ENCODE measurements at places on chromosomes 1 and 21.

DNA sequence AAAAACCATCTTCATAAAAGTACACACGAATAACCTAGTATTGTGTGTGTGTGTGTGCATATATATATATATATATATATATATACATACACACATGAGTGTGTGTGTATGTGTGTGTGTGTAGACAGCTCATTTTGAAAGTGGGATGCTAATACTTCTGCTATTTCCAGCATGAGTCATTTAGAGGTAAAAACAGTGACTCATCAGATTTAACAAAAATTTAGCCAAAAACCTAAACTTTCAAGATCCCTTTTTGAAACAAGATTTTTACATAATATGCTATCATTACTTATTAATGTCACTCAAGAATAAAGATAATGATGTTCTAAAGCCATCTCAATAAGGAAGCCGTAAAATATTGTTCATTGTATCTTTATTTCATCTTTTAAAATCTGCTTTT lies 35.6 kb upstream of the ADGRL4 start:
- peak; percentile 81 for DNase-seq

DNA sequence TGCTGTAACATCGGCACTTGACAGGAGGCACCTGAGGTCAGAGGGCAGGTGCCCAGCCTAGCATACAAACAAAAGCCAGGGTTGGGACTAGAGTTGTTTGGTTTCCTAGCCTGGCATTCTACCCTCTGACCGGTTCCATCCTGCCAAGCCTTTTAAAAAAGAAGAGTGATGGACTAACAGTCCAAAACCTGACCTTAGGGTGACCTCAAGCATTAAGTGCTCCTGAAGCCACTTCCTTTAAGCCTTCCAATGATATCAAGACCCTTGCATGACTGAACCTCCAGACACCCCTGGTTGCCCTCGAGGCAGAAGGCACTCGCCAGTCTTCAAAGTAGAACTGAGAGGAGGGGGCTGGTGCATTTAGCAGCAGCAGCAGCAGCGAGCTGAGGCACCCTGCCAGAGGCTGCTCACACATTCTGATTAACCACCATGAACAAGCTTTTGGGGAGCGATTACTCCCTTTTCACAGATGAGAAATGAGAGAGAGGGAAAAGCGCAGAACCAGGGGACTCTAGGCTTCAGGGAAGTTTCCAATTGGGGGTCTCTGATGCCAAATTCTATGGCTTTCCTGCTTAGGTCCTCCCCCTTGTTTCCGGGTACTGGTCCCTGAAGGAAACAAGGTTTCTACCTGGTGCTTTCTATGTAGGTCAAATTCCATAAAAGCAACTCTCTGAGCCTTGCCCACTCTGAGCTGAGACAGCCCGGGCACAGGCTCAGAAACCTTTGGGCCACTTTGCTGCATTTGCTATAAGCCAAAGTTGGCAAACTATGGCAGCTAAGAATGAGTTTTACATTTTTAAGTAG lies 9.2 kb downstream of the SLC2A1 start:
- peak; percentile 64 for DNase-seq

- DNase-seq: no peak
Measured at GRCh38 chr1:48588061-48588460, 116.1 kb upstream of the SPATA6 start.

- DNase-seq: no peak
Measured at GRCh38 chr1:247112479-247112781, 8.3 kb upstream of the ZNF669 start.

DNA sequence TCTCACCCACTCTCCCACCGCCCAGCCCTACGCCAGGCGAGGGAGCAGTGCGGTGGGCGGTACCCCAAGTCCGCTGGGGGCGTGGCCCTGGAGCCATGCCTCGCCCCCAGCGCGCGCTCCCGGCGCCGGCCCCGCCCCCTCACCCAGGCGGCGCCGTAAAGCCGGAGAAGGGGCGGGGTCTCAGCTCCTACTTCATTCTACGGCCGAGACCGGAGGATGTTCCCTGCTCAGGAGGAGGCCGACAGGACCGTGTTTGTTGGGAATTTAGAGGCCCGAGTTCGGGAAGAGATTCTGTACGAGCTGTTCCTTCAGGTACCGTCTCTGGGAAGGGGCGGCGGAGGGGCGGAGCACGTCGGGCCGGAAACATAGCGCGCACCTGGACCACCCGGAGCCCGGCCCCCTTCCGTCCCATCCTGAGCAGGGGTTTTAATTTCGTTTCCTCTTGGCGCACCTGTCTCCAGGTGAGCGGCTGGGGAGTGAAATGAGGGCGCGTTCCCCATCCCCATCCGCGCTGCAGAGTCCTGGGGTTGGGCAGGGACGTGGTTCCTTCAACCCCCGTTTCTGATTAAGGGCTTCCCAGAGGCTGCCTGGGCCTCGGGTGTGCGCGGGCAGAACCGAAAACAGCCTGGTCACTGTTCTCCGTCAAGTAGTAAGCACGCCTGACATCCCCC lies at the start of gene RBM11:
Gene RBM11, plus strand, starts transcription at position 187 of the 671 bp plus-strand sequence. Its CDS starts 30 bp downstream, at position 217.
- DNase-seq: no peak

DNA sequence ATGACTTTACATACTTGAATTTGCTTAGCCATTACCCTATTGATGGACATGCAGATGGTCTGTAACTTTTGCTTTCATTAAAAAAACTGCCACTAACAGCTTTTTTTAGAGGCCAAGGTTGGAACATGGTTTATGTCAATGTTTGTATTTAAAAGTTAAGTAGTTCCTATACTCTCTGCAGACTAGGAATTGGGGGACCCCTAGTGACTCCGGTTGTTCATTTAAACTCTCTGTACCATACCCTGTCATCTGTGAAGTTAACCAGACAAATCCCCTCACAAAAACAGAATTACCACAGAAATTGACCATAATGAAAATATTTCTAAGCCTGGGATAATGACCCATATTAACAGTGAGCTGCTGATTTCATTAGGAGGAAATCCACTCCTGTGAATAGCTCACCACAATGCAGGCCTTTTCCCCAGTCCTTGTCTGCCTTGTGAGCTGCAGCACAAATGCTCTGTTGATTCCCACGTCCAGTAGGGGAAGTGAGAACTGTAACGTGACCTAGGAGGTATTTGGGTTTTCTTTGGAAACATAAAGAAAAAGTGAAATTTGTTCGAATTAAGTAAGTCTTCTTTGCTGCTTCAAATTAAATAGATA lies 30.2 kb upstream of the CD101 start:
- DNase-seq: peak; percentile 49

GRCh38 chr1:172246521-172247390 lies 173.7 kb upstream of the C1orf105 start:
- DNase-seq: peak; percentile 56

- peak; percentile 42 for DNase-seq
Measured at GRCh38 chr1:210294999-210295745, 33.5 kb upstream of the HHAT start.

DNA sequence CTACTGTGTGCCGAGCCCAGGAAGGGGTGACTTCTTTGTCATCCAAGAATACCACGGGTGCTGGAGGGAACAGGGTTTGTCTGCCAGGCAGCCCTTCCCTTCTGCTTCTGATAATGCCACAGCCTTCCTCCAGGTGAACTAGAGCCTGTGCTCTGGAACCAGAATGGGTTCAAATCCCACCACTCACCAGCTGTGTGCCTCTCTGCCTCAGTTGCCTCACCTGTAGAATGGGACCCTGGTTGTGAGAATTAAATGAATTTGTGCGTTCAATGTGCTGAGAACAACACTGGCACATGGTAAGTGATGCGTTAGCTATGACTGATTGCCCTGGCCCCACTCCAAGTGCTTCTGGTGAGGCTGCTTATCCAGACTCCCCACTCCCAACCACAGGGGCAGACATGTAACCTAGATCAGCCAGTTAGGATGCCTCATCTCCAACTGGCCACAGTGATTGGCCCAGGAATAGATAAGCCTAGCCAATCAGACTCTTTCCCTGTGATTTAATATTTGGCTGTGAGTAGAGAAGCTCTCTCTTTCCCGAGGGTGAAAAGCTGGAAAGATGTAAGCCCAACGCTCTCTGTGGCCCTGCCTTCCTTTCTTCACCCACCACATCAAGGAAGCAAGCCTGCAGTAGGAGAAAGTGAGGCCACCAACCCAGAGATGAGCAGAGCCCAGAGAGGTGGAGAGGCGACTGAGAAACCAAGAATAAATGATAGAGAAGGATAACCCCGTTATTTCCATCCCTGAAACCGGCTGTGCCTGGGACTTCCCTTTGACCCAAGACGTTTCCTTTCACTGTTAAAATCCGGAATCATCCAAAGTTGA lies 20.8 kb upstream of the LAPTM5 start:
- DNase-seq: peak; percentile 94

GRCh38 chr1:64107118-64107519 lies 96.3 kb upstream of the UBE2U start:
- DNase-seq: peak; percentile 40

GRCh38 chr1:202807451-202807925 lies 733 bp downstream of the KDM5B start:
- no peak for DNase-seq

GRCh38 chr1:59434336-59434735 lies 137.4 kb downstream of the FGGY start:
- peak; percentile 33 for DNase-seq

GRCh38 chr1:186763107-186763506 lies 65.6 kb upstream of the PLA2G4A start:
- DNase-seq: peak; percentile 79

GRCh38 chr1:207867136-207868109 lies 43.5 kb downstream of the CD34 start:
- no peak for DNase-seq

DNA sequence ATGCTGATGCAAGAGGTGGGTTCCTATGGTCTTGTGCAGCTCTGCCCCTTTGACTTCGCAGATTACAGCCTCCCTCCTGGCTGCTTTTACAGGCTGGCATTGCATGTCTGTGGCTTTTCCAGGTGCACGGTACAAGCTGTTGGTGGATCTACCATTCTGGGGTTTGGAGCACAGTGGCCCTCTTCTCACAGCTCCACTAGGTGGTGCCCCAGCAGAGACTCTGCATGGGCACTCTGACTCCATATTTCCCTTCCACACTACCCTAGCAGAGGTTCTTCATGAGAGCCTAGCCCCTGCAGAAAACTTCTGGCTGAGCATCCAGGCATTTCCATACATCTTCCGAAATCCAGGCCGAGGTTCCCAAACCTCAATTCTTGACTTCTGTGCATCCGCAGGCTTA lies 989.0 kb downstream of the PLA2G4A start:
- no peak for DNase-seq

GRCh38 chr1:222182641-222183040 lies 365.3 kb downstream of the HHIPL2 start:
- peak; percentile 37 for DNase-seq

DNA sequence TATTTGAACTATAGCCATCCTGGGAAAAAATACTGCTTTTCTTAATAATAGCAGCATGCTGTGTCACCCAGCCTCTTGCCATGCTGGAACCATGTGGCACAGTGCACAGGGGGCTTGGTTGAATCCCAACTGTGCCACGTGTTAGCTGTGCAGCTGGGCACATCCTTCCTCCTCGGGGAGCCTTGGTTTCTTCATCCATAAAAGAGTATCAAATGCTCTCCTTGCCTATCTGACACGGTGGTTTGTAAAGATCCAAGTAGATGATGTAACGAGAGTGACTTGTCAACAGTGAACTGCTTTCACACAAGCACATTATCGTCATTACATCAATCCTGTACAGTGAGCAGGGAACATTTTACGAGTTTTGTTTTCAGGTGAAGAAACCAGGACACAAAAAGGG lies 24.4 kb downstream of the VASH2 start:
- DNase-seq: no peak

DNA sequence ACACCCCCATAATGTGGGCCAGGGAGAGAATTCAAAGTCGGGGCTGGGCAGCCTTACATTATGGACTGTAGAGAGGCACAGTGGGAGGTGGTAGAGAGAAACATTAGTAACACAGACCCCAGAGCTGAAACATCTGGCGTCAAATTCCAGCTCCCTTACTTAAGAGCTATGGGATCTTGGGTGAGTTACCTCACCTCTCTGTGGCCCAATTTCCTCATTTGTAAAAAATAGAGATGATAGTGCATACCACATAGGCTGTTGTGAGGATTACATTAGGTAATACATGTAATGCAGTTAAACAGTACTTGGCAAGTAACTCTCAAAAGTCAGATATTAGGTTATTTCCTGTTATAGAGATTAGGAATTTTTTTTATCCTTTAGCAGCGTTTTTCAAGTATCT lies 160.5 kb upstream of the KIAA0040 start:
- no peak for DNase-seq

DNA sequence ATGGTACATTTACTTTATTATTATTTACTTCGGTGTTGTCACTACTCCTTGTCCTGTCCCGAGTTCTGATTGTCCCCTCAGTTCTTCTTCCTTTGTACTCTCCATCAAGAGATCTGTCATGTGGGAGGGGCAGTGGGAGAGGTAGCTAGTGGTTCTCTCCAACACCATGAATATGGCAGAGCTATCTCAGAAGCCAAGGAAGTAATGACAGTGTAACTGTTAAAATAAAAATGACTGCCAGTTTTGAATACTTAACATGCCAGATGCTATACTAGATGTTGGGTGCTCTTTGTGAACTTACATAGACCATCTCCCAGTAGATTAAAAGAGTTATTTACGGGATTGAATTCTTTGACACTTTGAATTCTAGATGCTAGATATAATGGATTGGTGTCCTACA lies 28.6 kb downstream of the IVNS1ABP start:
- no peak for DNase-seq

GRCh38 chr1:28258628-28259251 lies 578 bp upstream of the SESN2 start:
- no peak for DNase-seq

DNA sequence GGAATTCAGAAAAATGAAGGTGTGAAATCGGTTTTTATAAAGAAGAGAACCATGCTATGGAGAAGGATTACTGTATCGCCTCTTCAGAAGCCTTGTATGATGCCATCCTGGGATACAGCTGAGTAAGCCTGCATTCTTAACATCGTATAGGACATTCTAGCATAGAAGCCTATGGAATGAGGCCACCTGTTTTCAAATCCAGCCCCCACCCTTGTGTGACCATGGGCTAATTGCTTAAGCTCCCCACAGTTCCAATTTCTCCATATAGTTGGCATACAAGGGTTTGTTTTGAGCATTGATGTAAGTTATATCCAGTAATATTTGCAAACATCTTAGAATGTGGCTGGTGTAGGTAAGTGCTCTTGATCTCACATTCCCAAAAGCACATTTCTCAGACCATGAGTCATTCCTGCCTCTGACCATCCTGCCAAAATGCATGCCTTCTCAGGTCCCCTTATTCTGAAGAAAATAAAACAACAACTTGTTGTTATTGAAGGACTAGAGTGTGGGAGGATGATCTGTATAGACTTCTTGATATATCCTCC lies 1.5 kb downstream of the OR14A2 start:
- peak; percentile 54 for DNase-seq

Data from astrocyte (in vitro differentiated cells and primary cell).